Aorta (tissue), 5 donors: ENCODE measurements at places on chromosomes 2 and 18. TPM values are rescaled to one million over a fixed set of nuclear protein-coding genes. Genes with fewer than 3 reads are reported as not detected.

APOB gene
- total RNA-seq: 4.7 TPM

GRCh38 chr2:191622374-191623320 lies 55.3 kb upstream of the NABP1 start:
- DNase-seq: no peak

TBR1 gene
- not detected for total RNA-seq

GRCh38 chr2:136378712-136379595 lies 261.0 kb upstream of the CXCR4 start:
- DNase-seq: no peak

CKAP2L gene
- total RNA-seq: 0.65 TPM

DNA sequence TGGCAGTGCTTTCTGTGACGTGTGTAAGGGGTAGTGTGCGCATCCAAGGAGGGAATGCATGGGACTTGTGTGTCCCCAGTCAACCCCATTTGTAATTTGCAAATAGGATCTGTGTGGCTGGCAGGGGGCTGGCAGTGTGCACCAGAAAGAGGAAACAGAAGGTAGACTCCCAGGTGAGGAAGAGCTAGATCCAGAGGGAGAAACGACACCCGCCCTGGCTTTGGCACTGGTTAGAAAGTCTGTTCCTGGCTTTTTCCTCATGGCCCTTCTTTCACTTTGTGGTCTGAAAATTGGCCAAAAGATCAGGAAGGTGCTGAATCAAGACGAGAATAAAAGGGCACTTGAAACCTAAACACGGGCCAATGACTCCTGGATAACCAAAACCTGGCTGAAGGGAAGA lies 33.3 kb downstream of the PRKCE start:
- DNase-seq: no peak

- no peak for DNase-seq
Measured at GRCh38 chr2:20660506-20661420, 6.2 kb upstream of the GDF7 start.

HOXD12 gene
- total RNA-seq: not detected

DNA sequence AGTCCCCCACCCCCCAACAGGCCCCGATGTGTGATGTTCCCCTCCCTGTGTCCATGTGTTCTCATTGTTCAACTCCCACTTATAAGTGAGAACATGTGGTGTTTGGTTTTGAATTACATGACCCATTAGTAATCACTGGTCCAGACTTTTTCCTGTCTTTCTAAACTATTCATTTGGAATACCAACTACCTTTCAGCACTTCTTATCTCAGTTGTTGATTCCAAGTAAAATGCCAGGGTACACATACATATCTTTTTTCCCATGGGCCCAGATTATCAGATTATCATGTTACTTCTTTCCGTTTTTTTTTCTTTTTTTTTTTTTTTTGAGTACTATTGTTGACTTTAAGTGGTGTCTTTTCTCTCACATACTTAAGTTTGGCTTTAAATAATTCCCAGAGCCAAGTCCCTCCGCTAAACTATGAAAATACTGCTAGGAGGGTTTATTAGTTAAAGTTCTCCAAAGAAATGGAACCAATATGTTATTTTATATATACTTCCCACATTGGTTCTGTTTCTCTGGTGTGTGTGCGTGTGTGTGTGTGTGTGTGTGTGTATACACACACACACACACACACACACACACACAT lies 389.3 kb downstream of the IRS1 start:
- no peak for DNase-seq

- DNase-seq: no peak
Measured at GRCh38 chr2:58436872-58437271, 195.7 kb upstream of the FANCL start.

KIF1A gene
- total RNA-seq: 0.72 TPM

GRCh38 chr2:18829976-18830375 lies 240.6 kb upstream of the NT5C1B start:
- DNase-seq: no peak
